ENCODE measurements at places on chromosomes 3 and 15.
A peak's percentile ranks its signal among the peaks of the same experiment; 100 is the strongest.

DNA sequence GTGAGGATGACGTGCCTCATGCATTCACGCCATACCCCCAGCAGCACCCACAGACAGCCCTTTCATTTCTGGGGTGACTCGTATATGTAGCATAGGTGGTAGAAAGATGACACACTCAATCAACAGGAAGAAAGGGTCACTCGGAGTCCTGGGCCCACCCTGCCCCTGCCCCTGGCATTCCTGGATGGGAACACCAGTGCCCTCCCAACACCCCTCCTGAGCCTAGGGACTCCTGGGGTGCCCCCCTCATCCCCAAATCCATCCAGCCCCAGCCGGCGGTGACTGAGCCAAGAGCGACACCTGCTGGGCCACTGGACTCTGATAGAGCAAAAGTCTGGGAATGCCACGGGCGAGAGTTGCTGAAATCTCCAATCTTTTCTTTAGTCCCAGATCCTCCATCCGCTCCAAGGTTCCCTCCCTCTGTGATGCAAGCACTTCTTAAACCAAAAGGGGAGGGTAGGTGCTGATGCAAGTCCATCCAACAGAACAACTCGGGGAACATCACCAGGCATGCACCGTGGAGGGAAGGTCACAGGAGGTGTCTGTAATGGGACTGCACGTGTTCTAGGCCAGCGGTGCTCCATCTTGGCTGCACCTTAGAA, 31.1 kb downstream of the ACAN start:
- peak; percentile 64 for DNase-seq

- no peak for DNase-seq
Measured at GRCh38 chr3:45719655-45720487, 30.7 kb downstream of the SACM1L start.

DNA sequence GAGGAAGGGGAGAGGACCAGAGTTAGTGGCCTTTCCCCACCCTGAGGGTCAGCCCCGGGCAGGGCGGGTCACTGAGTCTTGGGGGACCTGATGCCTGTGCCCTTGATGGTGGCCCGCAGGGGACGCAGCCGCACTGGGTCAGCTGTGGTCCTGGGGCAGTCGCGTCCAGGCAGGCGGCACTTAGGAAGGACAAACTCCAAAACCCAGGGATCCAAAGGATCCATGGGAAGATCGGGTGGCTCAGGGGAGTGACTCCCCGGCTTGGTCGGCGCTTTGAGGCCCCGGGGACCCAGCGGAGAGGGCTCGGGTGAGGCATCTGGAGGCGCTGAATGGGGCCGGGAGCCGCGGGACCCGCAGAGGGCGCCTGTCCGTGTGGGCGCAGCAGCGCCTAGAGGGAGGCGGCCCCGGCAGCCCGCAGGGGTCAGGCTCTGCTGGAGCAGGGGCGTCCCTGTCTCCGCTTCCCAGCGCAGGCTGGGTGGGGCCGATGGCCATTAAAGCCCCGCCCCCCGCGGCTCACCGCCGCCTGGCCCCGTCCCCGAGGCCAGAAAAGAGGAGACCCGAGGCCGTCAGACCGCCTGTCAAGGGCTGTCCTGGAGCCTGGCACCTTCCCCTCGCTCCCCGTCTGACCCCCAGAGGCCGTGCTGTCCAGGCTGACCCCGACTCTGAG, 17.5 kb downstream of the CIDEC start:
- peak; percentile 31 for DNase-seq

GRCh38 chr3:151593928-151594327, 133.1 kb upstream of the IGSF10 start:
- DNase-seq = peak; percentile 57

GRCh38 chr3:170508839-170509238, 77.0 kb downstream of the SLC7A14 start:
- no peak for DNase-seq

DNA sequence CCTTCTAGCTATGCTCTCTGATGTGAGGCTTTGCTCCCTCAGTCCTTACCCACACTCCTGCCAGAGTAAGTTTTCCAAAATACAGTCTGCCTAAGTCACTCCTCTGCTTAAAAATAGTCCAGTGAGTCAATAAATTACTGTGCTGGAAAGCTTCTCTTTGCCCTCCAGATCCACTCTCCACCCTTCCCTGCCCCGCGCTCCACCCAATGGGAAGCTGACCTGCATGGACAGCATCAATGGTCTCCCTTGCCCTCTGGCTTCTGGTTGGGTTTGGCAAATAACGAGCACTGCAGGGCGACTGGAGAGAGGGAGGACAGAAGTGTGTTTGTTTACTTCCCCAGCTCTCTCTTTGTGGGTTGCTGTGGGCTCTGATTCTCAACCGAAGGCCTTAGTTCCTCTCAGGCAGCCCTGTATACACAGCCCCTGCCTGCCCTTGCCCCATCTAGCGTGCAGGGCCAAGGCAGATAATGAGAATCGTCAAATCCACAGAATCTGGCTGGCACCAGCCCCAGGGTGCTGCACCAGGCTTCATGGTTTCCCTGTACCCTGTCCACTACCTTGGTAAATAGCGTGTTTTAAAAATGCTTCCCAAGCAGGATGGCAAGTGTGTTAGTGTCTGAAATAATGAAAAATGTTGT, 110.4 kb downstream of the ADAMTSL3 start:
- no peak for DNase-seq

DNA sequence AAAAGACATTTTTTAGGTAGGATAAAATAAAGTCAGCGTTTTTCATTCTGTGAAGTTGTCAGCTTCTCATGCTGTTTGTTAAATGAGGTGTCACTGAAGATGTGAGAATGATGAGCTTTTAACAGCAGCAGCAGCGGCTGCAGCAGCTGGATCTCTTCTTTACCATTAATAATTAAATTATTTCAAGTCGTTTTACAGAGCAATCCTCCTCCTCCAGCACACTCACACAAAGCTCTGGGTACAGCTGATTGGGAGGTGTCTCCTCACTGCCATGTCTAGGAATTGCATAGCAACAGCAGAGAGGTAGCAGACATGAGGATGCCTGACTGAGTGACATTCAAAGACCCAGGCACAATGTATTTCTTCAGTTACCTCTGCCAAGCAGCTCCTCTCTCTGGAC, 46.7 kb upstream of the PLAAT1 start:
- DNase-seq = no peak

- peak; percentile 84 for DNase-seq
Measured at GRCh38 chr3:66423791-66424190, 77.0 kb downstream of the LRIG1 start.

DNA sequence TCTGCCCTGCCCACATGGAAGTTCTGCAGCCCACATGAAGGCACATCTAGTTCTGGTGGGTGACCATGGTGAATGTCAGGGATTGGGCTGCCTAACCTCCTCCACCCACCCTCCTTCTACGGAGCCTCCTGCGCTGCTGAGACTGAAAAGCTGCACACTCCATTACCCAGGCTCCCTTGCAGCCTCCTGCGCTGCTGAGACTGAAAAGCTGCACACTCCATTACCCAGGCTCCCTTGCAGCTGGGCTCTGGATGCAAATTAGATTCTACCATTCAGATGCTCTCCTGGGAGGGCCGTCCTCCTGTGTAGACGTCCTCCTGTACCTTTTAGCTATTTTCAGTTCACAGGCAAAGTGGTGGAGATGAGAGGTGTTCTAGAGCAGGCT, 32.1 kb downstream of the POMGNT2 start:
- DNase-seq = no peak

DNA sequence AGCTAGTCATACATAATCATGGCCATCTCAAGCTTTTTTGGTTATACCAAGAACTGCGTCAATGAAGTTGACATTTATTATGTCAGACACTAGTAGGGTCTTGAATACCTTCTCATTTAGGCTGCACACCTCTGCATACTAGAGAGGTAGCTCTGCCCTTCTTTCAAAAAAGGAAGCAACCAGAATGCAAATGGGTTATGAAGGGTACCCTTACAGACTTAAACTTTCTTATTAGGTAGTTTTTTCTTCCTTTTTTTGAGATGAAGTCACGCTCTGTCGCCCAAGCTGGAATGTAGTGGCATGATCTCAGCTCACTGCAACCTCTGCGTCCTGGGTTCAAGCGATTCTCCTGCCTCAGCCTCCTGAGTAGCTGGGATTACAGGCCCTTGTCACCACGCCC, 3.3 kb downstream of the PCNP start:
- no peak for DNase-seq

- DNase-seq = no peak
Measured at GRCh38 chr3:187919544-187919943, 174.3 kb upstream of the BCL6 start.

GRCh38 chr3:17149076-17149475, 264.3 kb downstream of the PLCL2 start:
- DNase-seq = no peak

DNA sequence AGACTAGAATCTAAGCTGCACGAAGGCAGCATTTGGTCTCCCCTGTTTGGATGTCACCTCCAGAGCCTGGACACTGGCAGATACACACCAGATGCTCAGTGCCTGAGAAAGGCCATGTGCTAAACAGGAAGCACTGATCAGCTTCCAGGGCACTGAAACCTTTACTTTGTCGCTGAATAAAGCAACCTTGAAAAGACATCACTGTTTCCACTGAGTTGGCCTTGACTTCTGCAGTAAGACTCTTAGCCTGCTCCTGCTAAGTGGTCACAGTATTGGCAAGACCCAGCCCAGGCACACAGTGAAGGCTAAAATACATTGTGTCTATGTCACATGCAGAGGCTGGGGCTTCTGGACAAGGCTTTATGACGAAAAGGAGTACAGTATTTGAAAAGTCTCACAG, 104.3 kb upstream of the ICE2 start:
- DNase-seq = no peak
